Activated T-cell treated with anti-CD3 and anti-CD28 coated beads, Interleukin-2, amount 50 U/mL, for 72 hours (primary cell): ENCODE measurements at places on chromosomes 7 and 10. TPM values are rescaled to one million over a fixed set of nuclear protein-coding genes. Genes with fewer than 3 reads are reported as not detected.

DNA sequence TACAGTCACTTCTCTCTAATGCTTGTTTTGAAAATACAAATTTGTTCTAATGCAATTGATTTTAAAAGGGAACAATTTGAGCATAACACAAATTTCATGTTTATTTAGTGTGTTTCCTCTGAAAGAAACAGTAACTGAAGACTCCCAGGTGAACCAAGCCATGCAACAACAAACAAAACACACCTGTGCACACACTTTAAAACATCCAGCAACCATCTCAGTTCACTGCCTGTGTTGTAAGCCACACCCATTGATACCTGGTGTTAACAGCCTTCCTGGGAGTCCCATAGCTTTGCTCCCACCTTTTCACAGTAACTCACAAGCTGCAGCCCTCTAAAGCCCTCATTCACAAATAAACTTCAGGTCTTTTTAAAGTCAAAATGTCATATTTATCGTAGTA, 89.3 kb downstream of the DOCK4 start:
- no peak for DNase-seq

DNA sequence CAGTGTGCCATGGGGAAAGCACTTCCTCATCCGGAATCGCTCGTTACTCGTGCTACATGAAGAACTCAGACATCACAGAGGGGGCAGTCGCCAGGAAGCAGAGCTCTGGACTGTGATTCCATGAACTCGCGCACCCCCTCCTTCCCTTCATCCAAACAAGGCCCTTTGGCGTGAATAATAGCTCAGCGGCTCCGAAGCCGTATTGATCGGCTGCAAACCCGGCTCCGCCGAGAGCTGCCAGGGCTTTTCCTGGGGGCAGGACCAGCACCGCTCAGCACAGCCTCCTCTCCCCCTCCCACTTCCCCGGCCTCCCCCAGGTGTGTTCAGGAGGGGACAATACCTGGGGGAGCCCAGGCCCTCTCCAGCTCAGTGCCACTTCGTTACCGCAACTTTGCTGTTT, 129.0 kb upstream of the TCF7L2 start:
- no peak for DNase-seq

GRCh38 chr10:19706904-19707303, 109.3 kb upstream of the PLXDC2 start:
- DNase-seq, result no peak

GRCh38 chr7:70497793-70498192, 634.2 kb upstream of the GALNT17 start:
- DNase-seq, result no peak

DNA sequence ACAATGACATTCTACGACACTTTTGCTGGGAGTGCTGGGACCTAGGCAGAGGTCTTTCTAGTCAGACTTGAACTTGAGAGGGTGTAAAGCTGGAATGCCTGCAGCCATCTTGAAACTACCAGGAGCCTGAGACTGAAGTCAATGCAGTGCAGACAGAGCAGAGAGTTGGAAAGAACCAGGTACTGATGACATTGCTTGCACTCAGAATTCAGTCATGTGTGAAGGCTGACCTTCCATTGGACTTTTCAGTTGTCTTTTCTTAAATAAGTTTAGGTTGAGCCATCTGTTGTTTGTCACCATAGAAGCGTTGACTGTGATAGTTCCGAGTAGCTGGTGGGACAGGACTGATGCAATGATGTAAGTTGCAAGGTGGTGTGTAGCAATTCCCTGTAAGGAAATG, 3.1 kb upstream of the PLPP4 start:
- no peak for DNase-seq

DNA sequence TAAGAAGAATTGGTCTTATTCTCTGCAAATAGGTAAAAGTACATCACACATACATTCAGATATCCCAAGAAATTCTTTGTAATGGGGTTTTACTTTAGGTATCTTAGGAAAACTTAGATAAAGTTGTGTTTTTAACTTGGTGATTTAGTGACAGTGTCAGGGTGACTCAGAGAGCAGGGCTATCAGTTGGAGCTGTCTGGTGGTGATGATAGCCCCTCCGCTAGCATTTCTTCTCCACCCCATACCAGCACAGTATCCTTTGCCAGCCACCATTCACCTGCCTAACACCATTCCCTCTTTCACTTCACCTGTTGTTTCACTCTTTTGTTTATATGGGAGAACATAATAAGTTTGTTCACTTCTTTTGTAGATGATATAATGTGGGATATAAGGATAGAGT, 30.4 kb downstream of the VPS50 start:
- no peak for DNase-seq

Gene ADRB1
- total RNA-seq, result not detected

DNA sequence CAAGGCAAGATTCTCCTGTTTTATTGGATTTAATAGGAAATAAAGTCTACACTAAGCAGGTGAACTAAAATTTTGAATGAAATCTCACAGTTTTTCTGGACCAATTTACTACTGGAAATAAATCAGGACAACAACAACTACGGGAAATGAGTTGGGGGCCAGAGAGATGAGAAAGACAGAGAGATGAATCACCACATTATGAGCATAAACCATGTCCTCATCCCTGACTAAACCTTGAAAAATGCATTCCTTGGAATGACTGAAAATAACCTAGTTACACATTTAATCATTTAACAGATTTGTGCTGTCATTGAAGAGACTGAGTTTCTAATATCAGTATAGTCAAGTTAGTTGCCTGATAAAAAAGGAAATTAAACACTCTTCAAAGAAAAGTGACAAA, 608.4 kb upstream of the KCND2 start:
- no peak for DNase-seq

Gene LFNG
- total RNA-seq, result 23.0 TPM

DNA sequence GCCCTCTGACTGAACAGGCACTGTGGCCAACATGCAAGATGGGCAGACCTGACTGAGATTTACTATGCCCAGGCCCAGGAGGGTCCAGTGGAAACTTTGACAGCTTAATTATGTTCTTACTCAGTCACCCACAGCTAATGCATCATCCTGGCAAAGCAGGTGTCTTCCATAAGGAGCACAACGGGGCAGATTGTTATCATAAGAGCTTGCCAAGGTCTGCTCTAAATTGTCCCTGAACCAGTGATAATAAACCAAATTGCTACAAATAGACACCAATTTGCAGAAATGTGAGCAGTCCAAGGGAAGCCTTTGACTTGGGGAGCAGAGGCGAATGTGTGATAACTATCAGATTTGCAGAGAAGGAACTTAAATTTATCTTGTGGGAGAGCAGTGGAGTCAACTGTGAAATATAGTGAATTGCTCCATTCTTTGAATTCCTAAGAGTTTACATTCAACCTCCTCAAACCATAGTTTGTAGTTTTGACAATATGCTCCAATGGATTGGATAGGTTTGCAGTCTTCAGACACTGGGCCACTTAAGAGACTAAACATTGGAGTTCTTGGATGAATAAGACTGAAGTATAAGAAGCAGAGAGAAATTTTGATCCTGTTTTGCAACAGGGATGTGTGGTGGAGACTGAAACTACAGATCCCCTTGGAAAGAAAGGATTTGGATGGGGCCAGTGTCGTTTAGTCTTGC, 494.7 kb downstream of the CCSER2 start:
- DNase-seq, result no peak

DNA sequence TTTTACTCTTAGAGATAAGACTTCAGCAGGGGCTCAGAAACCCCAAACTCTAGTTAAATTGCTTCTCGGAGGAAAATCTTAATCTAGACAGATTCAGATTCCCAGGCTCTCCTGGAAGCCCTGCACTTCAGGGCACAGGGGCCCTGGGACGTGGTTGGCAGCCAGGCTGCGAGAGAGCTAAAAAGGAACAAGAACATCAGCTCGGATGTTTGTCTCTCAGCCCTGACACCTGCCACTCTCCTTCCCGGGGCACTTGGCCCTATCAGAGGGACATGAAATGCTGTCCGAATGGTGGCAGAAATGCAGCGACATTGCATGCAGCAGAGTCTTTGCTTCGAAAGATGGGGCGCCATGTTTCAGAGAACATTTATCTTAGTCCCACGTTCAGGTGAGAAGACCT, 166.8 kb downstream of the CCDC3 start:
- DNase-seq, result no peak

- DNase-seq, result peak; percentile 26
These were observed 1.7 kb downstream of the ZEB1 start for GRCh38 chr10:31320550-31321211.

Gene C10orf95
- 0.21 TPM for total RNA-seq
